Left lobe of liver (tissue), 2 donors: ENCODE measurements at places on chromosomes 5 and 9.

GRCh38 chr9:30771760-30772159 lies 1612.7 kb upstream of the ACO1 start:
- DNase-seq = no peak

GRCh38 chr9:23543419-23543818 lies 282.6 kb downstream of the ELAVL2 start:
- no peak for DNase-seq

DNA sequence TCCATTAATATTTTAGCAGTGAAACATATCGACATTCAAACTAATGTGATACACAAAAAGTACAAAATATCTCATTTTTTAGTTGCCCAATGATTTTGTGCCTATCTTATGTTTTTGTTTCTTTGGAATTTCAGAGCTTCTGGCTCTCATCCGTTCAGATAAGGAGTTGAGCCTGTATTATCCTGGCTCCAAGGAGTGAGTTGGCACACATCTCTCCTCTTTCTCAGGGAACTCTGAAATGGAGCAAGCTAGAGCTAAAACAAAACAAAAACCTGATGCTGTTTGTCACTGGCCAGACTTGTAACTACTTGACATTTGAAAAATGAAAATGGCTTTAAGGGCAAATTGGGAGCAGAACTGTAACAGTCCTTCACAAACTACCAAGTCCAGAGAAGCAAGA lies 131.3 kb upstream of the SLC28A3 start:
- DNase-seq = no peak

- DNase-seq = no peak
These were observed 157.7 kb downstream of the CEP120 start for GRCh38 chr5:123265551-123265950.

GRCh38 chr5:168314735-168315411 lies 23.4 kb downstream of the WWC1 start:
- peak; percentile 90 for DNase-seq

GRCh38 chr5:96297867-96298266 lies 135.2 kb downstream of the PCSK1 start:
- peak; percentile 73 for DNase-seq

- peak; percentile 31 for DNase-seq
These were observed 62.5 kb upstream of the RNF130 start for GRCh38 chr5:180133971-180134508.

DNA sequence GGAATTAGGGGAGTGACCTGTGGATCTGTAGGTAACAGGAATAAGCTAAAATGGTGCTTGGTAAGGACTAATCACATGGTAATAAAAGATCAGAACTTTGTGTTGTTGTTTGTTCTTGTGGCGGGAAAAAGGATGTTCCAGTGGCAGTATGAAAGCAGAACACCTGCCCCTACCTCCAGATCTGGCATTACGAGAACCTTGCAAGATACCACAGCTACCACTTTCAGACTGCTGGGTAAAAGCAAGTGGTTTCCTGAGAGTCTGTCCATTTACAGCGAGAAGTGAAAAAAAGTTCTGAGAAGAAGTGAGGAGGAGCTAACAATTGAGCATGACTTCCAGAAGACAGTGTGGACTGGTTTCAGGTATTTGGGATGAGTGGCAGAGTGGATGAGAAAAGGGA lies 252.5 kb downstream of the TLE4 start:
- no peak for DNase-seq

DNA sequence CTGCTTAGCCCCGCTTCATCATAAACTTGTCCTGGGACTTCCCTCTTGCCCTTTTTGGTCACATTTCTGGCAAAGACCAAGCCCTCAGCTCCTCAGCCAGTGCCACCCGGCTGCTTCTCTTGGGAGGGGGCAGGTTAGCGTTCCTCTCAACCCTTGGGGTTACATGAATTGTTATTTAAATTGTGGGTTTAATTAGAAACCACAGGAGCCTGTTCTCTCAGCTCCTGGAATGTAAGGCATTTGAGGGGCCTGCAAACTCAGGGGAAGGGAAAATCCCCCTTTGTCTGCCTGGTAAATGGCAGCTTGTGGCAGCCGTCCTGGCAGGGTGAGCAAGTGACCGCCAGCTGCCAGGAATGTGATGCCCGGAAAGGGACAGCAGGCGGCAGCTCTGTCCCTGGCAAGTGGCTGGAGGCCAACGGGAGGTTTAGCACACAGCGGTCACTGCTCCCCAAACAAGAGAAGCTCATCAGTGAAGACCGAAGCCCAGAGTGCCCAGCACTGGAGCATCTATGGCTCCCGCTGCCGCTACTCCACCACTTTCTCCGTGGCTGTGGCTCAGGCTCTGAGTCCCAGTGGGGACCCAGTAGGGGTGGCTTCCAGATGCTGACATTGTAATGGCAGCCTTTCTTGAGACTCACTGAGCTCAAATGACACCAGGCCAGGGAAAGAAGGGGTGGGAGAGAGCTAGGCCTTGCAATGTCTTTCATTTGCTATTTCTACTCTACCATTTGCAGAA lies 51.7 kb downstream of the SHB start:
- DNase-seq = peak; percentile 95
